ENCODE measurements at places on chromosomes 13 and 19.

GRCh38 chr13:67318860-67319259, 88.7 kb upstream of the PCDH9 start:
- DNase-seq = no peak

- DNase-seq = no peak
Measured at GRCh38 chr13:27659145-27659865, 37.6 kb downstream of the POLR1D start.

DNA sequence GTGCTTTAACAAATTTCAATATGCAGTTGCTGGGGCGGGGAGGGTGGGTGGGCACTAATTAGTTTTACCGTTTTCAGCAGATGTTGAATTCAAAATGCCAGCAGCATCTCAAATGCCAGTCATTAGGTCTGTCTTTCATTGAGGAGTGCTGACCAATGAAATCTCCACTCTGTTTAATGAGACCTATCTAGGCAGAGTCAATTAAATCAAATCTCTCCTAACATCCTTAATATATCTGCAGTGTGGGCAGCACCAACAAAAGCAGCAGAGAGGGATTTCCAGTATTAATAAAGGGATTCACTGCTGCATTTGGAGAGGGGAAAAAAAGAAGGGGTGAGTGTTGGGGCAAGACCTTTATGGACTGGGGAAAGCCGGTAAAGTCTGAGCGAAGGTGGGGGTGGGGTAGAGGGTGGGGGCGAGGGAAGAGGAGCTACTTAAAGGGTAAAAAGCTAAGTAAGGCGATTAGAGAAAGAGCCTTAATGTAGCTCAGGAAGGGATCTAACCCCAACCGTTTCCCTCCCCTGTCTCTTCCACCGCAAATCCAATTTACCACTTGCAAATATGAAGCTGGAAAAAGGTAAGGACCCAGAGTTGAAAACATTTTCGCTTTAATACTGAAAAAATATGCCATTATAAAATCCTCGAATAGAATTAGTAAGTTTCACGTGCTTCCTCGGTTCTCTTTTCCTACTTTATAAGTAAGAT, 4.5 kb downstream of the SLITRK1 start:
- DNase-seq = no peak

DNA sequence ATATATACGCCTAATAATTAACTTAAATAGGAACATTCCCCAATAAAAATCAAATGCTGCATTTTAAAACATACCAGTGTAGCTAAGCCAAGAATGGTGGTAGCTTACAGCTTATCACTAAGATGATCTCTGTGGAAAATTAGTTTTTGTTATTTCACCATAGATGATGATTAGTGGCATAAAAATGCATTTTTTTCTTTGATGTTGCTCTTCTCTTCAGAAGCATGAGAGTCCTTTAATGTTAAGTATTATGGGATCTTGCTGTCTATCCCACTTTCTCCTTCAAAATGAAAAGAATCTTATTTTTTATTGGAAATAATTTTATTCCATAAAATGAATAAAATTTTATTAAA, 731.0 kb downstream of the SLITRK1 start:
- no peak for DNase-seq

- DNase-seq = no peak
Measured at GRCh38 chr19:35029737-35030256, 473 bp upstream of the SCN1B start.

- DNase-seq = no peak
Measured at GRCh38 chr13:51912511-51913225, 50.9 kb downstream of the CCDC70 start.

- DNase-seq = no peak
Measured at GRCh38 chr13:77898097-77898496, 20.5 kb downstream of the EDNRB start.

DNA sequence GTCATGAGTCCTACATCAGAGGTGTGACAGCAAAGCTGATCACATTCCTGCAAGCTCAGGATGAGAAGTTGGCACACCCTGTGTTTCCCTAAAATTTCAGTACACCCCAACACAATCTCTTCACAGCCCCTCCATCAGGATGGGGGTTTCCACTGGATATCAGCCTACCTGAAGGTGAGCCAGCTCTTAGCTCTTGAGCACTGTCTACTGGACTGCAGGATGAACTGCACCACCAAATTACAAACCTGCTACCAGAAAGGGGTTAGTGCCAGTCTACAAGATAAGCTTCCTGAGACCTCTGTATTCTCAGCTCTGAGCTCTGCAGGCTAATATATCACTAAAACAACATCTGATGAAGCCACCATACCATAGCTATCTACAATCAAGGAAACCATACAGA, 1616.2 kb upstream of the SPRY2 start:
- no peak for DNase-seq

DNA sequence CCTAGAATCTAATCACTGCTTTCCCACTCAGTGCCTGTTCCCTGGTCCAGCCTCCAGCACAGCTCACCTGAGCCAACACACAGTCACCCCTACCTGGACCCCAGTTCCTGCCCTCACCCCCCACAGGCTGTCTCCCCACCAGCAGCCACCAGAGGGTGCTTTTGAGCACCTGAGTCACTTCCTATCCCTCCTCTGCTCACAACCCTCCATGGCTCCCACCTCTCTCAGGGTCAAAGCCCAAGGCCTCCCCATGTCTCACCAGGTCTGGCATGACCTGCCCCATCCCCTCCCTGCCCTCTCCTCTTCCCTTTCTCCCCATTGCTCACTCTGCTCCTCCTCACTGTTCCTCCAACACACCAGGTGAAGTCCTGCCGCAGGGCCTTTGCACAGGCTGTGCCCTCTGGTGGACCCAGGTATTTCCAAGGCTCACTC, 7.1 kb upstream of the DPP9 start:
- DNase-seq = peak; percentile 56

DNA sequence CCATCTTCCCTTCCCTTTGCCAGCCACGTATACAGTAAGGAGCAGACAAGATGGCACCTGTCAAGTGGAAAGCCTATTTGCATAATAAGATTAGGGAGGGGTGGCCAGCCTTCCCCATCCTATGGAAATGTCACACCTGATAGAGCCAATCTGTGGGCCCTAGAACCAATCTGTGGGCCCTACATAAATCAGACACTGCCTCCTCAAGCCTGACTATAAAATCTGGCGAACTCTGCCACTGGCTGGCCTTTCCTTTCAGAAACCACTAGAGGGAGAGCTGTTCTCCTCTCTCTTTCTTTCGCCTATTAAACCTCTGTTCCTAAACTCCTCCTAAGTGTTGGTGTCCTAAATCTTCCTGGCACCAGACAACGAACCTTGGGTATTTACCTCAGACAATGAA, 231.5 kb upstream of the KLHL1 start:
- no peak for DNase-seq

DNA sequence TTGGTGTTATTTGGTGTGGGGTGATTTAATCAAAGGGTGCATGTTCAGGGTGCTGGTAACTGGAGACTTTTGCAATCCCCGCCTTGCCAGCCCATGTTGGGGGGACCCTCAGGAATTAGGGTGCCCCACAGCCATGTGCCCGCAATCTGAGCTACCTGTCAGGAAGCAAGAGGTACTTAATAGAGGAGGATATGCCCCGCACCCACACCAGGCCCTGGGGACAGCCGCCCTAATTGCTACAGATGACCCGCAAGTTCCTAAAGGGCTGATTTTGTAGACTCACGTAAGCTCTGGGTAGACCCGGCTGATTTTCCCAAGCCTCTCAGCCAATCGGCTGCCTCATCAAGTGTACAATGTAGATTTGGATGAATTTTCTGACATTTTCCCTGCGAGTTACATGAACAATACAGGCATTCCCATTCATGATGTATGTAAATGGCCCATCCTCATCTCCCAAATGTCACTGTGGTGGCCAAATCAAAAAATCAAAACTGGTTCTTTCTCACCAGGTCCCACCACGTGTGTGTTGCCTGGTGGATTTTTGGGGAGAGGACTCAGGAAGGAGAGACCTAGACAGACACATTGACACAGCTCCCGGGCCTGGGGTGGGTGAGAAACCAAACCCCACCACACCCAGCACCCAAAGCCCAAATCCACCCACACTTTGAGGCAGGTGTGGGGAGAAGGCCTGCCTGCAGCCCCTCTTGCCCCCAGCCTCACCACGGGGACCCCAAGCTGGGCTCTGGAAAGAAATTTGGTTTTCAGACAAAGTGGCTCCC, 119.2 kb upstream of the SPACA7 start:
- no peak for DNase-seq

- DNase-seq = no peak
Measured at GRCh38 chr13:57409121-57409520, 222.4 kb upstream of the PCDH17 start.

DNA sequence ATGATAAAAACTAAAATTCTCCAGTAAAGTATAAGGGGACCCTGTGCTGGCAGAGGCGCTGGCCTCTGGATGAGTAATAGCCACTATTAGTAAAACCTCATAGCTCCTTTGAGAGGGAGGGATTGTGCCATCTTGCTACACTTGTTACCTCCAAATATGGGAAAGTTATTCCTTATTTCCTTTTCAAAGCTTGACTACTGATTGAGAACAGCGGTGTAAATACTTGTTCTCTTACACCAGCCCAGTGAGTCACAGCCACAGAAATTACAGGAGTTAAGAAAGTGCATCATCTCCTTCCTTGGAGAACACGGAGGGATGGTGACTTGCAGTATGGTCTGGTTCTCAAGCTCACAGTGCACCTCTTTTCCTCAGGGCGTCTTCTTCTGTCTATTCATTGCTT, 379.0 kb downstream of the EFNB2 start:
- DNase-seq = no peak

DNA sequence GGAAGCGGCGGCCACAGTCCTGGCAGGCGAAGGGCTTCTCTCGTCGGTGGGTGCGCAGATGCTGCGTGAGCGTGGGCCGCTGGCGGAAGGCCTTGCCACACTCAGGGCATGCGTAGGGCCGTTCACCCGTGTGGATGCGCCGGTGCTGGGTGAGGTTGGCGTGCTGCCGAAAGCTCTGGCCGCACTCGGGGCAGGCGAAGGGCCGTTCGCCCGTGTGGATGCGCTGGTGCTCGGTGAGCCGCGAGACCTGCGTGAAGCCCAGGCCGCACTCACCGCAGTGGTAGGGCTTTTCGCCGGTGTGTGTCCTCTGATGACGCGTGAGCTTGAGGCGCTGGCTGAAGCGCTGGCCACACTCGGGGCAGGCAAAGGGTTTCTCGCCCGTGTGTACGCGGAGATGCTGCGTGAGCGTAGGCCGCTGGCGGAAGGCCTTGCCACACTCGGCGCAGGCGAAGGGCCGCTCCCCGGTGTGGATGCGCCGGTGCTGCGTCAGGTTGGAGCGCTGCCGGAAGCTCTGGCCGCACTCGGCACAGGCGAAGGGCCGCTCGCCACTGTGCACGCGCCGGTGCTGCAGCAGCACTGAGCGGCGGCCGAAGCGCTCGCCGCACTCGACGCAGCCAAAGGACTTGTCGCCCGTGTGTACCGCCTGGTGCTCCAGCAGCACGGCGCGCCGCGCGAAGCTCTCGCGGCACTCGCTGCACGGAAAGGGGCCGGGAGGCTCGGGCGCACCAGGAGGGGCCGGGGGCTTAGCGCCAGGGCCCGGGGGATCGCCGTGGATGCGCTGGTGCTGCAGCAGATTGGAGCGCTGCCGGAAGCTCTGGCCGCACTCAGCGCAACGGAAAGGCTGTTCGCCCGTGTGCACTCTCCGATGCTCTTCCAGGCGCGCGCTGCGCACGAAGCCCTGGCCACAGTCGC, 4.0 kb upstream of the UBE2M start:
- peak; percentile 60 for DNase-seq

DNA sequence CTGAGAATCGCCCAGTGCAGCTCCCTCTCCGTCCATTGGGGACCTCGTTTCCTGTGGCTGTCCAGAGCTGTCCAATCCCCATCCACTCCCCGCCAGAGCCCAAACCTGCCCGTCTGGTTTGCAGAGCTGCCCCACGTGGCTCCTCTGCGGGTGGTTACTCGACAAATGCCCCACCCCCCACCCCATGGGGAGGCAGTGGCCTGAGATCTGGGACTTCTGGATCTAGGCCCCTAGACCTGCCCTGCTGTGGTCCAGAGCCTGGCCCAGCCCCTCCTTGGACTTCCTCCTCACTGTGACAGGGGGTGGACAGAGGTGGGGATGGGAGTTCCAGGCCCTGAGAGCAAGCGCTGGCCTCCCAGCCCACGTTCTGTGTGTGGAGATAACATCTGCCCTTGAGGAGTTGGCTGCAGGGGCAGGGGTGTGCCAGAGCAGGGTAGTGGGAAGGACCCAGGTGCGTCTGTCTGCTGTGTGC, 29.1 kb downstream of the PAK4 start:
- no peak for DNase-seq

- no peak for DNase-seq
Measured at GRCh38 chr13:46320821-46321220, 66.2 kb downstream of the RUBCNL start.

GRCh38 chr13:99469041-99469440, 32.2 kb upstream of the TM9SF2 start:
- no peak for DNase-seq

DNA sequence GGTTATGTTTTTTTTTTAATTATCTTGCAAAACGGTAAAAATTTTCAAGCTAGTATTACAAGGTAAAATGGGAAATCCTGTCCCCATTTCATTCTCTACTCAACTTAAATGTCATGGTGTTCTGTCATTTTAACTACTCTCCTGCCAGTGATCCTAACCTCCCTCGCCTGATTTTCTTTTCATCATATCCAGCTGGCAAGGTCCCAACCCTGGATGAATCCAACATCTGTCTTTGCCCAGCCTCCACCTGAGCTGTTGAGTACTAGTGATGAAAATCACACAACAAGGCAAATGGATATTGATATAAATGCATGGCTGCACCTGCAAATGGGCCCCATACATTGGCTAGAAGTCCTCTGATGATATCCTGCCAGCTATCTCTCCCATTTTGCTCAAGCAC, 6.9 kb upstream of the CDK8 start:
- no peak for DNase-seq
